ENCODE measurements at places on chromosomes 2 and 18.

DNA sequence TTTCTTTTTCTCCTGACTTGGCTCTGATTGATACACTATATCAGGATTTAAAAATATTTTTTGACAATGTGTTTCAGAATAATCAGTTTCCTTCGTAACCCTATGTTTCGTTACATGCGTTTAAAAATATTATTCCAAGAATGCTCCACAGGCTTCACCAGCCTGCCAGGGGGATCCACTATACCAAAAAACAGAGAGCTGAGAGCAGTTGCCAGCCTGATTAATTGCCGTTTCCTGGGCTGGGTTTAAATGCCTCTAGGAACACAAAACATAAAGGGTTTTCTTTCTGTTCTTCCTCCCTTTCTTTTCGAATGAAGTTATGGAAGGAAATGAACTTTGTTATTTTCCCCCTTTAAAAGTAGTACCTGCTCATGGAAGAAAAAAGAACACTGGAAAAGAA, 47.9 kb downstream of the LRRFIP1 start:
- DNase-seq, result no peak

- peak; percentile 5 for DNase-seq
Observed at GRCh38 chr2:61471905-61472805, 1.3 kb upstream of the USP34 start.

- no peak for DNase-seq
Observed at GRCh38 chr2:30421026-30421603, 25.9 kb upstream of the LCLAT1 start.

DNA sequence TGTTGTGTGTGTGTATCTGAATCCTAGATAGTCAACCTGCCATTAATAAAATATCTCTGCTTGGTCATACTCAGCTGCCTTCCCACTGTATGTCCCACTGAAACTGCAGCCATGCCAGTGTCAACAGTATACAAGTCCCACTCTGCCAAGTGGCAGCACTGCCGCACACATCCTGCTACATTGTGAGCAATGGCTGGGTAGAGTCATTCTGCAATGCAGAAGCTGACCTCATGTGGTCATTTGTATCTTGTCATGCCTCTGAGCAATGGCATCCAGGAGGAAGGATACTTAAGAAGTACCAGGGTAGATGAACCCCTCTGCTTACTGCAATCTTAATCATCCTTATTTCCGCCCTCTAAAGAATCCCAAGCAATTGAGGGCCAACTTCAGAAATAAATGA, 302.2 kb upstream of the DDX18 start:
- no peak for DNase-seq

GRCh38 chr18:59853380-59853779, 46.4 kb upstream of the PMAIP1 start:
- no peak for DNase-seq

DNA sequence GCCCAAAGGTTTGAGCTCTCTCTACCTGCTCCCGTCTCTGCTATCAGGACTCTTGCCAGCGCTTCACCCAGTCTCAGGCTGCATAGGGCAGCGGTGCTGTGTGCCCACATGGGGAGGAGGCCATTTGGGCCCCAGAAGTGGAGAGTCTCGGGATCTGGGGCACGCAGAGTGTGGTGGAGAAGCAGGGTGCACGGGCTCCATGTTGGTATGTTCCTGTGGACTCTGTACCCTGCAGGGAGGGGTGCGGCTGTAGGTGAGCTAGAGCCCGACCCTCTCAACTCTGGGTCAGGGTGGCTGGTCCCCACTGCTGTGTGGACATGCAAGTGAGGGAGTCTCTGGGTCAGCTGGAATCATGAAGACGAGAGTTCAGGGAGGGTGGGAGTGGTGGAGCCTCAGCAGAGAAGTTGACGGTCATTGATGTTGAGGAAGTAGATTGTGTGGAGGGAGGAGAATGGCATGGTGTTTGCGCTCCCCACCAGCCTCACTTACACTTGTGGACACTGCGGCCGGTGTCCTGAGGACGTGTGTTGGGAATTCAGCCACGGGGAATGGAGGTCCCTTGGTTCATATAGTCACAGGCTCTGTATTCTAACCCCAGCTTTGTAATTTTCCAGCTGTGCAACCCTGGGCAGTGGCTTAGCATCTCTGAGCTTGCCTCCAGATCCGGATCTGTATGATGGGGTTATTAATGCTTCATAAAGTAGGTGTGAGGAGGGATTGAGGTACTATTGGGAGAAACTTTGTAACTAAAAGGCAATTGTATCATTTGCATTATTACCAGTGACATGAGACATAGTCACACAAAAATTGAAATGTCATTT, 840 bp upstream of the PSD4 start:
- DNase-seq, result no peak

- no peak for DNase-seq
Observed at GRCh38 chr2:163191372-163191771, 352.8 kb upstream of the KCNH7 start.

GRCh38 chr2:233492751-233493150, 73.8 kb downstream of the USP40 start:
- no peak for DNase-seq

- no peak for DNase-seq
Observed at GRCh38 chr2:47295981-47296635, 106.8 kb upstream of the MSH2 start.

DNA sequence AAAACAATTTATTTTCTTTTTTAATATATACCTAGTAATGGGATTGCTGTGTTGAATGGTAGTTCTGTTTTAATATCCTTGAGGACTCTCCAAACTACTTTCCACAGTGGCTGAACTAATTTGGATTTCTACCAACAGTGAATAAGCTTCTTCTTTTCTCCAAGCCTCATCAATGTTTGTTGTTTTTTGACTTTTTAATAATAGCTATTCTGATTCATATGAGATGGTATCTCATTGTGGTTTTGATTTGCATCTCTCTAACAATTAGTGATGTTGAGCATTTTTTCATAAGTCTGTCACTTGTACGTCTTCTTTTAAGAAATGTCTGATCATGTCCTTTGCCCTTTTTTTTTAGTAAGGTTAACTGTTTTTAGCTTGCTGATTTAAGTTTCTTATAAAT, 863.3 kb downstream of the CNTNAP5 start:
- no peak for DNase-seq

DNA sequence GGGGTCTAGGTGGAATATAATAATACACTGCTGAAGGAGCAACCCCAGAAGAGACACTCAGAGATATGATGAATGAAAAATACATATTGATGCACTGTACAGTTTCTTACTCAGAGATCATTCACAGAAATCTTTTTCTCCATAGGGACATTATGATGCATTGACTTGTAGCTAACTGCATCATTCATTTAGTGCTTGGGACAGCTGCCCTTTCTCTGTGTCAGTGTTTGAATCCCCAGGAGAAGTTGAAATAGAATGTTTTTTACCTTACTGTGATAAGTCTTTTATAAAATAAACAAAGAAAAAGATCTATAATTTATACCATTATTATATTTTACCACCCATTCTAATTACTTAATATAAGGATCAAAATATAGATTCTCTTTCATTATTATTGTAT, 91.7 kb upstream of the DSEL start:
- DNase-seq, result no peak

GRCh38 chr2:201701646-201702045, 3.2 kb upstream of the MPP4 start:
- DNase-seq, result no peak

- no peak for DNase-seq
Observed at GRCh38 chr2:17578466-17578928, 38.0 kb downstream of the VSNL1 start.

- peak; percentile 41 for DNase-seq
Observed at GRCh38 chr2:231687133-231687852, 21.0 kb upstream of the PTMA start.

DNA sequence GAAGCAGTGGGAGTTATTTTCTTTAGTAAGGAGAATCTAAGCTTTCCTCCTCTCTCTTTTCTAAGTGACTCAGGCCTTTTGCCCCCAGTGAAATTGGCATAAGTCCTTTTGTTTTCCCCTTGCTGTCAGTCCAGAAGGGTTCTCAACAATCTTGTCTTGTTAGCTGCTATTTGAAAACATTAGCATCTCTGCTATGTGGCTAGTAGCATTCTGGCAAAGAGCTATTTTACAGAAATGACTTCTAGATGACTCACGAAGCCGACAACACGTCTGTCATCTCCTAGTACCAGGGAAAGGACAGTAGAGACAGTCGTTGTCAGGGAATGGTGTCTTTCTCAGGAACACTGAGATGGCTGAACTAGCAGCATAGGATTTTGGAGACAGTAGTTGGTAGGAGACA, 14.7 kb downstream of the SMARCAL1 start:
- DNase-seq, result no peak

GRCh38 chr2:112541315-112542122, 746 bp upstream of the POLR1B start:
- DNase-seq, result no peak

DNA sequence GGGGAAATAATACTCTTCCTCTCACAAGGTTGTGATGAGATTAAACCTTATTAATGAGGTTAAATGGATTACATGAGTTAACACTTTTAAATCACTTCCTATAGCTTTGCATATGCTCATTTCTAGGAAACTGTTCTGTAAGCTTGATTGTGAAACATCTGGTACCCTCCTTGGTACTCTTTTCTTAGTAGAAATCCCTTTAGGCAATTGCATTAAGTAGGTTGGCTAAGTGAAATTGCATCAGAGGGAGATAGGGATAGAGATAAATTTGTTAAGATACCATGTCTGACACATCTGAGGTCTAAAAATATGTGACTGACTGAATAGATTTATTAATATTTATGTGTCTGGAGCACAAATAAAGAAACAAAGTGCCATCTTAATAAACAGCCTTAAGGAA, 275.9 kb upstream of the MAP2 start:
- DNase-seq, result no peak

GRCh38 chr2:219071131-219071816, 10.6 kb upstream of the IHH start:
- no peak for DNase-seq

DNA sequence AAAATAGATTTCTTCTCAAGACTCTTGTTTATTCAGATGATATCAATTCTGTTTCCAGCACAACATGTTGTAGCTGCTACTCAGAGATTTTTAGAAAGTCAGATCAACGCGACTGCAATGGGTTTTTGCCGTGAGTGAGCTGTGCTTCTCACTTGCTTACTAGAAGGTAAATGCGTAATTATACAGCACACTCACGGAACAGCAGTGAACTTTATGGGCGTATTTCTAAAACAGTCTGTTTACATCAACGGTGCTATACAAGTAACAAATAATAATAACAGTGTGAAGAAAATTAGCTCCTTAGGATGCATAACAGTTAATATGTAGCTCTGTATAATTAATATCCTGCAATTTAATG, 533.6 kb downstream of the RNF144A start:
- DNase-seq, result no peak

- DNase-seq, result no peak
Observed at GRCh38 chr18:396251-396555, 104.3 kb downstream of the COLEC12 start.

DNA sequence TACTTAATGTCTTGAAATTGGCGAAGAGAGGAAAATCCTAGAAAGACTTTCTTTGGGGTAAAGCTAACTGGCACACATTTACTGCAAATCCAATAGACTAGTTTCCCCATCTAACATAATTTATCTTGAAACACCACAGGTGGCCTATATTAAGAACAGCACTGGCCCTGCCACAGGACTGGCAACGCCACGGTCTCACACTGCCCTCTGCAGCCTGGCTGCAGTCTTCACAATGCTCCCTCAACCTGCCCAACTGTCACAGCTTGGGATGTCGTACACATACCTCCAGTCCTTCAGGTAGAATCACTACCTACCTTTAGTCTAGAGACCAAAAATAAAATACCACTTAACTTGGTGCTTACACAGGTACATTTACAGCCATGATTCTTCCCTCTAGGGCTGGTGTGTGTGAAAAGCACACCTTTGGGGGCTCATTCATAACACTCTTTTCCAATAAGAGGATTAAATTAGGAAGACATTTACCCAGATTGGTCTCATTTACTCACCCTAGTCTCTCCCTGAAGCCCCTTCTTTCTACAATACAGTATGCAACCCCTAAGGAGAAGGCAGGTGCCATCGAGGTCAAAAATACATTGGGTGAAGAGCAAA, 222.2 kb downstream of the C1D start:
- DNase-seq, result no peak

DNA sequence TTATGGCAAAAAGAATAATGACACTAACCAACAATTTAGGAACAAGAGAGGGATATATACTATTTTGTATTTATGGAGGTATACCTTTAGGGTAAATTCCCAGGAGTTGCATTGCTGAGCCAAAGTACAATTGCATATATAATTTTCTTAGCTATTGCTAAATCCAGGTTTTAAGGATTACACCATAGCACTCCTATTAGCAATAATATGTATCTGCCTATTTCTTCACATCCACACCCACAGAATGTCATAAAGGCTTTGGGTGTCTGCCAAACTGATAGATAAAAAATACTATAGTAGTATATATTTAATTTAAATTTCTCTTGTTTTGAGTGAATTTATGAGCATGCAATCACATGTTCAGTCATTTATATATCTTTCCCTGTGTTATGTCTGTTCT, 11.5 kb upstream of the SERPINB13 start:
- no peak for DNase-seq

- no peak for DNase-seq
Observed at GRCh38 chr2:6445156-6445555, 420.6 kb downstream of the CMPK2 start.

DNA sequence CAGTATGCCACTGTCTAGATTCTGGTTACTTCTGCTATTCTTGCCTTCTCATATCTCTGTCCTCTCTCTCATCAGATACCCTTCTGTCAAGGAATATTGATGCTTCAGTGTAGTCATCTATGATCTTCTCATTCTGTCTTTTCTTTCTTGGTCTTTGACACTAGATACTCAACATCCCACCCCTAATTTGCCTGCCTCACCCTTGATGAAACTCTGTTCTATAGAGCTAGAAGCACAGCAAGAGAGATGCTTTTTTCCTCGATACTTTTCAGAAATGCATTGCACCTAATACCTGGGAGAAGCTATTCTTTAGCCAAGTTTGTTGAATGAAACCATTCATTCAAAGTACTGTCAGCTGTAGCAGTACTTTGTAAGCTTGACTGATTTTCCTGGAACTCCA, 9.5 kb downstream of the SEPTIN2 start:
- no peak for DNase-seq

DNA sequence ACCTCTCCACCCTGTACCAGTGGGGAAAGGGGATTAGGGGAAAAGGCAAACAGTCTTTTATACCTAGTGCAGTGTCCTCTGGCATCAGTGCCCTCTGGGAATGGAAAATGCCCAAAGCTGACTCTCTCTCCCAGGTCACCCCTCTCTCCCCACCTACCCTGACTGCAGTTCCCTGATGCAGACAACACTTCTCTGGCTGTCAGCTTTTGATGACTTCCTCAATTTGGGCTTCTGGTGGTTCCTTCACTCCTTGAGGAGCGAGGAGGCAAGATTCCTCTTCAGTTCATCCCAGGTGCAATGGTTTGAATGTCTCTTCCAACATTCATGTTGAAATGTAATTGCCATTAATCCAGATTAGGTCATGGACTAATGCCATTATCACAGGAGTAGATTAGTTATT, 19.7 kb upstream of the PPM1B start:
- no peak for DNase-seq

Measured in stimulated activated CD4-positive, alpha-beta T cell treated with anti-CD3 and anti-CD28 coated beads, TNF-alpha, amount 100 ng/mL, for 24 hours (primary cell).